T1000 (cell line): ENCODE measurements at places on chromosomes 2 and 18.

DNA sequence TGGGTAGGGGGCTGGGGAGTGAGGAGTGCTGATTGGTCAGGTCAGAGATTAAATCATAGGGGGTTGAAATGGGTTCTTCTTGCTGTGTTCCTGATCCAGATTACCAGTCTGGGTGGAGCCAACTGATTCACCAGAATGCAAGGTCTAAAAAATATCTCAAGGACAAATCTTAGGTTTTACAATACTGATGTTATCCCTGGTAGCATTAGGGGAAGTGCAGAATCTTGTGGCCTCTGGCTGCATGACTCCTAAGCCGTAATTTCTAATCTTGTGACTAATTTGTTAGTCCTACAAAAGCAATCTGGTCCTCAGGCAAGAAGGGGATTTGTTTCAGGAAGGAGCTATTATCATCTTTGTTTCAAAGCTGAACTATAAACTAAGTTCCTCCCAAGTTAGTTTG lies 289.2 kb upstream of the KYNU start:
- DNase-seq: no peak

GRCh38 chr2:145036421-145037011 lies 516.6 kb upstream of the ZEB2 start:
- no peak for DNase-seq

- DNase-seq: no peak
These were observed 6.5 kb upstream of the WNT6 start for GRCh38 chr2:218852911-218853667.

DNA sequence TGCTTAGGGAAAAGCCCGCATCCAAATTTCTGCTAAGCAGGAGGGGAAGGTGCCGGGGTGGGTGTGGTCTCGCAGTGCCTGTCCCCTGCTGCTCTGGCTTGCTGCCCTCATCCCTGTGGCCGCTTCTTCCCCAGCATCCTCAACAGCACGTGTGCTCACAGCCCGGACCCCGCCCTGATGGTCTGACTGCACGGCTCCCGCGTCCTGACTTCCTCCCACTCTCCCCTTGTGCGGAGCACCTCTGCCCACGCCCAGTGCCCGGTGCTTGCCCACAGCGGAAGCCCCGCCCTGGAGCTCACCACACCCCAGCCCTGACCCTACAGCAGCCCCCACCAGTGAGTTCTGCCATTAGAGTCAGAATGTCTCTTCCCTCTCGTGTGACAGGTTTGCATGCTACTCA lies 277.9 kb downstream of the NDUFA10 start:
- no peak for DNase-seq

DNA sequence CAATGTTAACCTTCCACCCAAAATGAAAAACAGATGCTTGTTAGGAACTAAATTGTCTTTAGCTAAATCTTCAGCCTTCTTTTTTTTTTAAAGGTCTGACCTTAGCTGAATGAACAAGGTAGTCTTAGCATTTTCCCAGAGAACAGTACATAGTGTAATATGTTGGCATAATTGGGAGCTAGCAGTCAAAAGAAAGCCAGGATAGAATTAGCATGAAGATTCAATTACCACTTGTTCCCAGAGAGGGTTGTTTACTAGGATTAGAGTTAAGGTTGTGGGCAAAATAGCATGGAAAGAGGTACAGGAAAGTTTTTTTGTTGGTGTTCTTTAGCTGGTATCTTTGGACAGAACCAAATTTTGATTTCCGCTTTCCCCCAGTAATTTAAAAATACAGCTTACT lies 6.9 kb downstream of the CDH20 start:
- DNase-seq: no peak

- DNase-seq: no peak
These were observed 6.6 kb upstream of the PTMA start for GRCh38 chr2:231701456-231702373.

GRCh38 chr2:62409442-62409841 lies 96.6 kb downstream of the TMEM17 start:
- no peak for DNase-seq

GRCh38 chr2:216181953-216182461 lies 72.9 kb downstream of the XRCC5 start:
- no peak for DNase-seq

DNA sequence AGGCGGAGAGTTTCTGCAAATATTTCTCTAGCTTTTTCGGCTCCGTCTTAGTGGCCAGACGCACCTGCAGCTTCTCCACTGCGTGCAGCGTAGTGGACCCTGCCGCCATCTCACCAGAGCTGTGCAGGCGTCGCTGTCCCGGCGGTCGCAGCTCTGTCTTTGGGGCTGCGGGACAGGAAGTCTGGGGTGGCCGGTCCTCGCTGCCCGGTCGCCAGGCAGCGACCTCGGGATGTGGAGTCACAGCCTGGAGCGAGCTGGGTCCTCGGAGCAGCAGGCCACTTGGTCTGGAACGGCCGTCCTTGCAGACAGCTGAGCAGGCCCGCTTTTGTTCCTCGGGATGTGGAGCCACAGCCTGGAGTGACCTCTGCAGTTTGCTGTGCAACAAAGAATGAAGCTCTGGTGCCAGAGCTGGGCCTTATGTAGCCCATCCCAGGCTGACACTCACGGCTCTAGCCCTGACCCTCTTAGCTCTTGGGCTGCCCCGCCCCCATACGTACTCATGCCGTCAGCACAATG lies at the start of gene ELOA2:
ELOA2 (minus strand) TSS at position 466 of the 516 bp plus-strand sequence; CDS start at position 109, 357 bp downstream.
- no peak for DNase-seq

DNA sequence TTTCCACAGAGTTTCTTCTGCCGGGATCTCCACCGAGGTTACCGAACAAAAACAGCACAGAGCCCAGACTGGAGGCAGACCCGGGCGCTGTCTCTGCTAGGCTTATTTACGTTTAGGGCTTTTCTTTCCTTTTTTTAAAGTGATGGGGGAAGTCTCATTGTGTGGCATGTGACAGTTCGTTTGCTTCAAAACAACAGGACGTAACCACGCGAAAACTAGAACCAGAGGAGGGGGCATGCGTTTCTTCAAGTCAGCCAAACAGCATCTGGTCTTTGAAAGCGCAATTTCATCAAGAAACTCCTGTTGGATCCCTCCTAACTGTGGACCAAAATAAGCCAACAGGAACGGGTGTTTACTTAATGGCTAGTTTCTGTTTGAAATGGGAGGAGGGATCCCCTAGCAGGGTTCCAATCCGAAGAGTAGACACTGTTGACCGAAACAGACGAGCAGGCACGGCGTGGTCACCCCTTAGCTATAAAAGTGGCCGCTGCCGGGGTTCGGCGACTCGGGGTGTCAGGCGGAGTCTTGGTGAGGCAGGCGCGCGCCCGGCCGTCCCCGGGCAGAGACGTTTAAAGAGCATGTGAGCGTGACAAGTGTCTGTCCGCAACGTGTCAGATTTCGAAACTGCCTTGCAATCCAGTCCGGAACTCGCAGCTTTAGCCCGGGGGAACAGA lies 997 bp upstream of the TGIF1 start:
- DNase-seq: no peak

DNA sequence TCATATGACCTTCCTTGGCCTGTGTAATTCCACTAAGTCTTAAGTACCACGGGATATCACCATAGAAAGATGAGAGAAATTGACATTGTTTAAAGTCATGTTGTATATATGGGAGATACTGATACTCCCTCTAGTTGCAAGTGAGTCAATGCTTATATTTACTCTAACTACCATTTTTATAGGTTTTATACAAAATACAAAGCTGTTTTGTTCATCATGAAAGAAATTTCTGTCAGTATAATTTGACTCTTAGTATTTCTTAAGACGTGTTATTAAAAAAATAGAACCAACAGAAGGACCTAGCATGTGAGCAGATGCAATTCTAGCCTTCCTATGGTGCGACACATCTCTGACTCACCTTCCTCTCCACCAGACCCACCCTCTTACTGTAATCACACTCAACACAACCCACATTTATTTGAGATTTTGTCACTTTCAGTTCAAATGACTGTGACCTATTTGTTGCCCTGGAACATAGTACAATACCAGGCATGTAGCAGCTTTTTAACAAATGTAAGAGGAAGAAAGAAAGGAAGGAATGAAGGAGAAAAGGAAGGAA lies 453.1 kb downstream of the CMPK2 start:
- DNase-seq: no peak

- peak; percentile 88 for DNase-seq
These were observed at the start of gene ACVR1 for GRCh38 chr2:157876066-157876785. Gene ACVR1, minus strand, starts transcription at chr2:157876330. Its CDS starts 76,837 bp downstream, at chr2:157799493.

- DNase-seq: no peak
These were observed 15.6 kb upstream of the NEMP2 start for GRCh38 chr2:190550137-190550536.

- no peak for DNase-seq
These were observed 102.8 kb downstream of the HIBCH start for GRCh38 chr2:190216829-190217228.

- no peak for DNase-seq
These were observed 102.3 kb downstream of the OSR1 start for GRCh38 chr2:19256121-19256601.

GRCh38 chr2:28752631-28753376 lies 1.2 kb downstream of the PPP1CB start:
- DNase-seq: no peak

- no peak for DNase-seq
These were observed 158.3 kb downstream of the WDSUB1 start for GRCh38 chr2:159128191-159128590.

DNA sequence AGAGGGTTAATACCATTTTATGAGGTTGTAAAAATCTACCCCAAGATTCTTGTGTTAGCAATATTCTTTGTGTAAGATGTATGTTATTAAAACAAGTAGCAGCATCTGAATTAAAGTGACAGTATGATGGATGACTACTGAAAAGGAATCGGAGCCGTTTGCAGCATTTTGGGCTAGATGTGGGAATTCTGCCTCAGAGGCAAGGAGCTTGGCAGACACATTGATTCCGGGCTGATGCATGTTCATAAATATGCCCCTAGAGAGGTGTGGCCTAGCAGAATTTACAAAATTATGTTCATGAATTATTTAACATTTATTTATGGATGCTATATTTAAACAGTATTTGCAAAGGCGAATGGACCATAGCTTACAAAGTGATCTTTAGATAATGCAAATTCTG lies 389.0 kb upstream of the ETAA1 start:
- DNase-seq: no peak

GRCh38 chr2:169739351-169739750 lies 5.7 kb downstream of the KLHL23 start:
- no peak for DNase-seq

DNA sequence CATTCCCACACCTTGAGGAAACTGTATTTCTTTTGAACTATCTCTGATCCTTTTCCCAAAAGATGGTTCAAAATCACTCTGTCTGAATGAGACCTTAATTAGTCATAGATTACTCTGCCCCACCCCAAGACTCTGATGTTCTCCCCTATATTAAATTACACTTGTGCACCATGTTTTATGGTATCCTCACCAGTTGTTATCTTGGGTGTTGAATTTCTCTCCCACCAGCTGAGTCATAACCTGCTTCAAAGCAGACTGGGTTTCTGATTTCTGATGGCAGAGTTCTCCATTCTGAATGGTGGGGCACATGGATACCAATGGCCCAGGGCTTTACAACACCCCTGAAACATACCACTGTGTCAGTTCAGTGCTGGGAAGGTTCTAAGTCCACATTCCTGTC lies 15.0 kb downstream of the CDH20 start:
- no peak for DNase-seq

GRCh38 chr18:2036086-2036485 lies 535.2 kb downstream of the METTL4 start:
- no peak for DNase-seq

GRCh38 chr2:209671020-209671680 lies 100.5 kb upstream of the UNC80 start:
- no peak for DNase-seq

DNA sequence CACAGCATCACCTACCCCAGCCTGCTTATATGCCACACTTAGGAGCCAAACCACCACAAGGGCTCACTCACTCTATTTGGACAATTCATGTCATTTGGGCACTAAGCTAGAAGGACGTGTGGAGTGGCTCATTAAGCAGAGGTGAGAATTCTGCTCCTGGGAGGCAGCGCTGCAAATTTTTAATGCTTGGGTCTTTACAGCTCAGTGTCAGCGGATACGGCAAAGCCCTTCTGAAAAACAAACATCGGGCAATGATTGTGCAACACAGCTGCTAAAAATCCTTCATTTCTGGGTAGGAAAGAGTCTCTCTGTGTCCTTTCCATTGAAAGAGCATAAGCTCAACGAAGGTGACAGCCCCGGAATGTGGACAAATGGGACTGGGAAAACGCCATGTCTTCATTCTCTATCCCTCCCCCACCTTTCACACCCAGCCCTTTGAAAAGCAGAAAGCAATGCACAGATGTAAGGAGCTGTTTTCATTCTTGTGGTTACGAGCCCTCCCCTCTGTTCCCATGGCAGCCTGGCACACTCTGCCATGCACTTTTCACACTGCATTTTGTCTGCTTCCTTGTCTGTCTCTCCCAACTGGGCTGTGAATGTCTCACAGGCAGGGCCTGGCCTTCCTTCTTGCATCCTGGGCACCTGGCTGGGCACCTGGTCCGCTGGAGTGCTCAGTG lies 16.0 kb downstream of the TMEM177 start:
- no peak for DNase-seq
